ENCODE measurements at places on chromosomes 16 and 17.

- DNase-seq = no peak
Observed at GRCh38 chr17:77143306-77143705, 2.5 kb downstream of the SEC14L1 start.

GRCh38 chr16:2592786-2593185, 55.0 kb downstream of the PDPK1 start:
- DNase-seq = no peak

- DNase-seq = no peak
Observed at GRCh38 chr17:4332296-4332970, 34.0 kb downstream of the UBE2G1 start.

- DNase-seq = no peak
Observed at GRCh38 chr17:17552351-17553216, 38.9 kb downstream of the PEMT start.

- DNase-seq = no peak
Observed at GRCh38 chr17:74358697-74359096, 3.0 kb downstream of the BTBD17 start.

- DNase-seq = peak; percentile 14
Observed at GRCh38 chr16:49491771-49492761, 118.5 kb downstream of the C16orf78 start.

DNA sequence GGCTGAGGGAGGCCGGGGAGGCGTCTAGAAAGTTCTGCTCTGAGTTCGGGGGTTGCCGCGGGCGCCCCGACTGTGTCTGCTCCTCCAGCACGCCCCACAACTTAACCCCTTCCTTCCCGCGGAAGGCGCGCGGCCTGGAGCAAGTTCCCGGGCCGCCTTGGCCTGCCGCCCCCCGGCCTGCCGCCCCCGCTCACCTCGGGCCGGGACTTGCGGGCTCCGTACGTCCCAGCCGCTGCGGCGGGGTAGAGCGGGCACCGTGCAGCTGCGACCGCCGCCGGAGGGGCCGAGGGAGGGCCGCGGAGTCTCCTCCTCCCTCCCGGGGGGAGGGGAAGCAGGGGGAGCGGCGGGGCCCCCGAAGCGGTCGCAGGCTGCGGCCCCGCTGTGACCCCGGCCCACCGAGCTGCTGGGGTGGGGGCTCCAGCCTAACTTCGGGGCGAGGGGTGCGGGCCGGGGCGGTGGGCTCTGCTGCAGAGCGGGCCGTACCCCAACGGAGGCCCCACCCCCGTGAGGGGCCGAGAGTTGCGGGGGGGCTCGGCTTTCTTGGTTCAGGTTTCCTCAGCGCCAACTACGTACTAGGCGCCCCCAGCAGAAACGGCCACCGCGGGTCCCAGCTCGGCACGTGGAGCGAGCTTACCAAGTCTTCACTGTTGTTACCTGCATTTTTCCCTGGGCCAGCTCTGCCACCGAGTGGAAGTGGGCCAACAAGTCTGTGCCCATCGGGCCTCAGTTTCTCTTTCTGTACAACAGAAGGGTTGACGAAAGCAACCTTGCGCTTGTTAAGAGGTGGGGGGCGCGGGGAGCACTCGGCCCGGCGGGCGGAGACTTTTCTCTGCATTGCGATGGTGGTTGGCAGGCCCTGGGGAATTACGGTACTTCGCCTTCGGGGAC, at the start of gene CCDC102A:
Gene CCDC102A, minus strand, starts transcription at position 266 of the 888 bp plus-strand sequence. CDS start 7,394 bp downstream, outside the sequence.
- peak; percentile 27 for DNase-seq

GRCh38 chr17:77312061-77312701, 171.4 kb downstream of the SEC14L1 start:
- no peak for DNase-seq

DNA sequence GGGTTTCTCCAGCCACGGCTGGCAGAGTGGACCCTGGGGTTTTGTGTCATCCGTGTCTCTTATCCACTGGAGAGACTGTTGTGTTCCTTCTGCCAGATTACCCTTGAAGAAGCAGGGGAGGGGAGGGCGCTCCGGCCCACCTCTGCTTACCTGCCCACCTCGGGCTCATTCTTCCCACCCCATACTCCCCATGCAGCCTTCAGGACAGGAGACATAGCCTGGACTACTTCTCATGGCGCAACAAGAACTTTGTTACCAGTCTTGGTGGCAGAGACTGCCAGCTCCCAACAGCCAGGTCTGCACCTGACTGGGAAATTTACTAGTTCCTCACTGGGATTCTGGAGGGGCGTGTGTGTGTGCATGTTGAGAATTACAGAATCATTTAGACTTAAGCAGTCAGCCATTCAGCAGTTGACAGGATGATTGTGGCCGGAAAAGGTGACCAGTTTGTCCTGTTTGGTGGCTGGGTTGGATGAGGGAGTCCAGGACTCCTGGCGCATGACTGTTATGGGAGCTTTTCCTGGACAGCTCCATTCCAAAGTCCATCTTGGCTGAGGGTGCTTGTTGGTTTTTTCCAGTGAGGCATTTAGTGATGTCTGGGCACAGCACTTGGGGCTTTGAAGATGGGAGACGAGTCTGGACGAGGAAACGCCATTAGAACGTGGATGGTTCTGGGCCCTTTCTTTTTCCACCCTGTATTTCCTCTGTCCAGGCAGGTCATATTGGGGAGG, 8.7 kb downstream of the GSE1 start:
- DNase-seq = no peak

DNA sequence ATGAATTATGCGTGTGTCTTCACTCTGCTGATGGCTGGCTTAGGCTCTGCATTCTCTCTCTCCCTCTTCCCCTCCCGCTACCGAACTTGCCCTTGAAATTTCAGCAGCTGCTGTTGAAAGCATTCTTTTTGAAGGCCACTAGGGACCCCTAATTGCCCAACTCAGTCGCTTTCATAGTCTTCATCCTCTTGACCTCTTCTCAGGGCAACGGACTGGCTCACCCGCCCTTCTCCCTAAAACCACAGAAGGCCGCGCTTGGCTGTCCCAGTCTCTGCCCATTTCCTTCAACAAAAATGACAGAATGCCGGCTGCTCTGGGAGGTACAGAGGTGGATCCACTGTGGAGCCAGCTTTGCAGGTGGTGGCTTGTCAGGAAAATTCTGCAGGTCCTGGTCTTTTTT, 21.0 kb upstream of the FMNL1 start:
- DNase-seq = no peak

DNA sequence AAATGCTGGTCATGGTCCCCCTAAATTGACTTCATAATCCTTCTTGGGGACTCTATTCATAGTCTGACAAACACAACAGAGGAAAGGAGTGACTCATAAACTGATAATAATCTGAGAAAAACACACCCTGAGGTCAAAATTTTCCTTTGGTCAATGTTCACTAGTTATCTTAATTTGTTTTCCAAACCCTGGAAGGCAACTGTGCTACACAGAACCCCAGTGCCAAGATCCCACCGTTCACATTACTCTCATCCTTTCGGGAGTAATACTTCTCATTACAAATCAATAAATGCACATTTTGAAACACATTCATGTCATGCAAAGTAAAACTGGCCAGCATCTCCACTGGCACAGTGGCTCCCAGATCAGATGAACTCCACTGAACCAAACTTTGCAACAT, 23.2 kb downstream of the COIL start:
- DNase-seq = no peak

GRCh38 chr16:29848420-29849297, 14.4 kb downstream of the CDIPT start:
- peak; percentile 77 for DNase-seq

DNA sequence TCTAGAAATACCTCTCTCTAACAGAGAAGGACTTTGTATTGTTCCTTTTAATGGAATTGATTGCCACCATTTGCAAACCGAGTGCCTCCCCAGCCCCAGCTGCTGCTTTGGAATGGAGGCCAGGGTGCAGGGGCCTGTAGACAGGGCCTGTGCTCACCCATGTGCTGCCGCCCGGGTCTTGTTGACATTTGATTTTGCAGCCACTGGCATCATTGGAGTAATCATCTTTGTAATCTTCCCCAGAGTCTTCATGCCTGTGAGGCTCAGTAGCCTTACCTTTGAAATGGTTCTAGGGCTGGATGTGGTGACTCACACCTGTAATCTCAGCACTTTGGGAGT, 119.8 kb downstream of the CLEC16A start:
- DNase-seq = no peak

Data from activated CD4-positive, alpha-beta T cell treated with anti-CD3 and anti-CD28 coated beads, Interleukin-2, amount 50 U/mL, for 4 hours (primary cell).